Transverse colon (tissue), 4 donors: ENCODE measurements at places on chromosomes 12 and 14. TPM values are rescaled to one million over a fixed set of nuclear protein-coding genes. Genes with fewer than 3 reads are reported as not detected.

BEGAIN gene
- total RNA-seq = 0.37 TPM

ANO2 gene
- total RNA-seq = not detected

ANKS1B gene
- 3.5 TPM for total RNA-seq

CLEC2D gene
- 13.1 TPM for total RNA-seq

ARHGAP9 gene
- 11.7 TPM for total RNA-seq

GRCh38 chr14:100106250-100107112, 41.3 kb downstream of the EVL start:
- no peak for DNase-seq

- DNase-seq = no peak
Observed at GRCh38 chr14:41830714-41831406, 224.2 kb downstream of the LRFN5 start.

DNA sequence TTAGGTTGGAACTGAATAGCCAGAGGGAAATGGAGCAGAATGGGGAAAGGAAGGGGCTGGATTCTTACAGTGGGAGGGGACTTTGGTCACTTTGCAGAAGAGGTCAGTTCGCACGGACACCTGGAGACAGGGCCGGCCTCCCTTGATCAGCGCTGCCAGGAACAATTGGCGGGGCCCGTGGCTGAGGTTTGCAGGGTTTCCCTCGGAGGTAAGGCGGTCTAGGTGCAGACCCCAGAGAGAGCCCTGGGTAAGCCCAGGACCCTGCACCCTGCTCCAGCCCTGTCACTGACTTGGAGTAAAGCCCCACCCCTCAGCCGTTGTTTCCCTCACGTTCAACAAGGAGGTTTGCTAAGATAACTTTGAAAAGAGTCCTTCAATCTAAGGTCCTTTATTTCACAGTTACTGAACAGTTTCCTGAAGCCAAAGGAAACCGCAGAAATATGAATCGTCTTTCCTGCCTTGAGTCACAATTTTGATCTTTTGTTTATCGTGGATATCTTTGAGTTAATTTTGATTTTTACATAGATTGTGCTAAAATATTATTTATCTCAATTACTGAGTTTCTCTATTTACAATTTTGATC, 231.4 kb upstream of the RTL1 start:
- no peak for DNase-seq

DNA sequence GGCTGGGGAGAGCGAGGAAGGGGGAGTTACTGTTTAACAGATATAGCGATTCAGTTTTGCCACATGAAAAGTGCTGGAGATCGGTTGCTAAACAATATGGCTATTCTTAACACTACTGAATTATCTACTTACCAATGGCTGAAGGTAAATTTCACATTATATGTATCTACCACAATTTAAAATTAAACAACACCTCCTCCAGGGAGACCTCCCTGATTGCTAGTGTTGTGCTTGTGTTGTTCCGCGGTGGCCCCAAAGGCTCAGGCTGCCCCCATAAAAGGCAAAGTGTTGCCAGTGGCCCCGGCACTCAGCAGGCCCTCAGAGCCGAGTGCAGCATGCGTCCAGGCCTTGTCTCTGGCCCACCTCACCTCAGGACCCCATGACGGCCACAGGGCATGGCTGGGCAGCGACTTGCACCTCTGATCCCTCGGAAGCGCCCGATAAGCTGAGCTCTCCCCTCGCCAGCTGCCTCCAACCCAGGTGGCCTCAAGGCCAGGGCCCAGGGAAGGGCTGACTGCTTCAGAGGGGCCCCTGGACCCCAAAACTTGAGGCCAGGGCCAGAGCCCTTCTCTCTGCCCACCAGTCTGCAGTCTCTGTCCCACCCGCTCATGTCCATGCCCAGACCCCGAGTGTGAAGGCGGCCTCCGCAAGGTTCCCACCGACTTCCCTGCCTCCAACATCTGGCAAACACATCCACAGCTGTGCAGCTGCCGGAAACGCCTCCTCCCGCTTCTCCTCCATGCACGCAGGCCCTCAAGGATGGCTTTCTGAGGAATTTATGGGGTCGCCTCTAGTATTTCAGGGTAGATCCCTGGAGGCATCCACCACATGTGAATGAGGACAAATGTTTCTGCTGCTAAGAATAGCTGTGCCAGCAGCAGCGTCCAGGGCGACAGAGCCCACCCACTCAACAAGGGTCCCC, 60.0 kb downstream of the NCOR2 start:
- no peak for DNase-seq
